ENCODE measurements at places on chromosomes 3 and 15.

DNA sequence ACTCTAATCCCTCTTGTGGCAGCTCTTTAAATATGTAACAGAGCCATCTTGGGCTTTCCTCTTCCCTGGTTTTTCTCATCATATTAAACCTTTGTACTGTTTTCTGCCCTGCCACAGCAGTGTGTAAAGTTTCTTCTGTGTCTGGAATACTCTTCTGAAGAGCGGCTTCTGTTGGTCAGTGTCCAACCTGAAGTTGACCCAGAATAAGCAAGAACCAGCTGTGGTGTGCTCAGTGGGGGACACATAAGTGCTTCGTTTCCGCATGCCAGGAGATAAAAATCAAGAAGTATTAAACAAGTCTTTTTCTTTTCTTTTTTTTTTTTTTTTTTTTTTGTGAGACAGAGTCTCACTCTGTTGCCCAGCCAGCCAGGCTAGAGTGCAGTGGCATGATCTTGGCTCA is 173.2 kb upstream of the CHRM5 start:
- no peak for DNase-seq

GRCh38 chr3:37770938-37771918 is 90.5 kb upstream of the CTDSPL start:
- peak; percentile 41 for DNase-seq

- DNase-seq: no peak
Observed at GRCh38 chr15:77138167-77138522, 67.2 kb upstream of the TSPAN3 start.

- DNase-seq: no peak
Observed at GRCh38 chr3:44065311-44066094, 176.2 kb upstream of the TOPAZ1 start.

GRCh38 chr15:41513506-41514227 is at the start of gene LTK:
Gene LTK, minus strand, starts transcription at chr15:41513827. Its CDS starts 118 bp downstream, at chr15:41513709.
- DNase-seq: peak; percentile 31

DNA sequence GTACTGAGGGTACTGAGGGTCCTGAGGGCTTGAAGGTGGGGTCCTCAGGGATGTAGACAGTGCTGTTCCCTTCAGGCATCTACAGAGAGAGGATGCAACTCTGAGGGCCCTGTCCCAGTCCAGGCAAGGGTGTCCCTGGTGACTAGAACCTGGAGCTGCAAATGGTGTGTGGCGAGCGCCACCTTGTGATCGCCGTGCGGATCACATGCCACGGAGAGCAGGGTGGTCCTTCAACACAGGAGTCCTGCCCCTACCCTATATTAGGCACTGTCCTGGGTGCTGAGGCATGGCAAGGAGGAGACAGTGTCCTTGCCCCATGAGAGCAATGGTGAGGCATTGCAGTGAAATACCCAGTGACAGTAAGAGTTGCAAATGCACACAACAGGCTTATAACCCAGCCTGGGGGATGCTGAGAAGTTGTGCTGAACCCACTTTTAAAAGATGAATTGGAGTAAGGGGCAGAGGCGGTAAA is 23.6 kb downstream of the RHCG start:
- peak; percentile 42 for DNase-seq

DNA sequence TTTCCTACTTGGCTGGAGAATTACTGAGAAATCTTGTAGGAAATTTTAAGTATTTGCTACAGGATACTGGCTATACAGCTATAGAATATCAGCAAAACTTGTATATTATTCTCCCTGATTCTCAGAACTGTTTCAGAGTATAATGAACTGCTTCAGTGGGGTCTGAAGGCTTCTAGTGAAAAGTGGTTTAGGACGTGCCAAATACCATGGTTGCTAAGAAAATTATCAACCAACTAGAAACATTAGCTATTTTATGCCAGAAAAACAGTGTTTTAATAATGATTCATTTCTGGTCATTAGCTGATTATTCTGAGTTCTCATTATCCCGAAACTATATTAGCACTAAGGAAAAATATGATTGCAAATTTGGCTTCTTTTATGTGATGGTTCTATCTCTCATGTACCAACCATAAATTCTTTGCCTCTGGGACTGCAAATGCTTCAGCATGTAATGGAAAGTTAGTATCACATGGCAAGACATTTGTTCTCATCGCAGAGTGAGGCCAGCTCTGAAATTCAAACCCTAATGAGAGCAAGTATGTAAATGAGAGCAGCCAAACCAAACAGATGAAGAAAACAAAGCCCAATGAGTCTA is 11.0 kb upstream of the TSC22D2 start:
- DNase-seq: no peak

DNA sequence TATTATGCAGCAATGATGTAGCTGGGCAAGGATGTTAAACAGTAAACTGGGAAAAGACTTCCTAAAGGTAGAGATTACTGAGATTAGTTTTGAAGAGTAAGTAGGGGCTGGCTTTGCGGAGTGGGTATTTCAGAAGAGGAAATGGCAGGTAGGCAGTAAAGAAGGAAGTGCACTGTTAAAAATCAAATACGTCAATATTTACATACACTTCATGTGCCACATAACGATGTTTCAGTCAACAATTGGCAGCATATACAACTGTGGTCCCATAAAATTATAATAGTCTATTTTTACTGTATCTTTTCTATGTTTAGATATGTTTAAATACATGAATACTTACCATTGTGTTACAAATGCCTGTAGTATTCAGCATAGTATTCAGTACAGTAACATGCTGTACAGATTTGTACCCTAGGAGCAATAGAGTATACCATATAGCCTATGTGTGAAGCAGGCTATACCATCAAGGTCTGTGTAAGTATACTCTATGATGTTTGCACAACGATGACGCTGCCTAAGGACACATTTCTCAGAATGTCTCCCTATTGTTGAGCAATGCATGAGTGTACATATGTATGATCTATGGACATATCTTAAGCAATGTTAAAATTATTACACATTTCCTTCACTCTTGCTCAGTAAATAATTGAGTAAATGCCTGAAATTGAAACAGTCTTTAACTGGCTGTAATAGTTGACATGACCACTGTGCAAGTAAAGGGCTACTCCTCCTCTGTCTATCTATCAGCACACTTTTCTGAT is 196.7 kb downstream of the ISL2 start:
- DNase-seq: no peak

Measured in NCI-H146 (cell line).